ENCODE measurements at places on chromosomes 16 and 17.

- peak; percentile 8 for DNase-seq
Measured at GRCh38 chr17:37643869-37644268, 623 bp upstream of the DDX52 start.

GRCh38 chr16:85674828-85675227 is 13.9 kb downstream of the GINS2 start:
- DNase-seq, result no peak

GRCh38 chr16:57680842-57681375 is 12.8 kb downstream of the ADGRG3 start:
- DNase-seq, result no peak

DNA sequence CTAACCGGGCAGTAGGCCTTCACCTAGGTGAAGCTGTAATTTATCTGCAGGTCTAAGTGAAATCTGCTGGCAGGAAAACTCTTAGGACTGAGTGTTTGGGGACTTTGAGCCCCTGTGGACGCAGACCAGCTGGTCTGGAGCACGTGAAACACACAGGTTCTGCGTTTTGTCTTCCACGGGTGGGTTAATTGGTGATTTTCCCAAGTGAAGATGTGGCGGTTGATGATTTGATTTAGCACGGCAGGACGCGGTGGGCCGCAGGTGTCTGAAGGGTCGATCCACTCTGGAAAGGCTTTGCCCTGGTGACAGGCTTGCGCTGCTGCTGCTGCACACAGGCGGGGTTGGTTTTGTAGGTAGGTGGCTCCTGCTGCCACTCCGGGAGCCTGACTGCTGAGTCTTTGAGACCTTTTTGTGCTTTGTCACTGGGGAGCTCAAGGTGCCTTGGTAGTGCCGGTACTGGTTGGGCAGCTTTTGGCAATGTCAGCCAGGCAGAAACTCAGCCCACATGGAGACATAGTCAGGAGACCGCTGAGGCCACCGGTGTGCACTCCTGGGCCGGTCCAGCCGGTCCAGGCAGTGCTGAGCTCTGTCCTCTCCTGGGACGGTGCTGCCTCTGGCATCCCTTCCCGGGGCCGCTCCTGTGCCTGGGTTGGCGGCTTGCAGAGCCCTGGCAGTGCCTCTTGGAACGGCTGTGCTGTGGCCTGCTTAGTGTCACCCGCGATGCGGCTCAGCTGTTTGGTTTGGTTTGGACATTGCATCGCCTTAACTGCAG is 2.3 kb downstream of the BAIAP2 start:
- no peak for DNase-seq

- no peak for DNase-seq
Measured at GRCh38 chr17:43213545-43213944, 1.9 kb downstream of the TMEM106A start.

- DNase-seq, result no peak
Measured at GRCh38 chr17:74860872-74861661, 1.4 kb upstream of the GRIN2C start.

- peak; percentile 44 for DNase-seq
Measured at GRCh38 chr17:41907633-41908539, 10.9 kb downstream of the ACLY start.

- no peak for DNase-seq
Measured at GRCh38 chr16:89150981-89151380, 20.6 kb upstream of the CDH15 start.

DNA sequence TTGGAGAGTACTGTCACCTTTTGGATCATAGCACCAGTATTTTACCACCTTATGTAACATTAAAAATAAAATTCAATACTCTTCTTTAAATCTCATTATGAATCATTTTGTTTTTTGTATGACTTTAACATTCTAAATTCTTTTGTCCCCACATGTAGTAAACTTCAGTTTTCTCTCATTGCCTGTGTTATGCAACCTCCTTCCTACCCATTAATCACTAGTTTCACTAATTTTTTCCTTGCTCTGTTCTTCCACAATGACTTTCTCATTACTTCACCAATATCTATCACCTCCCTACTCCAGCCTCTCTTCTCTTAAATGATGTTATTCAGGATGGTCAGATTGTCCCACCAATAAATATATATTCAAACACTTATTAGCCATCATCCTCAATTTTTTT is 68.7 kb downstream of the TTC19 start:
- DNase-seq, result peak; percentile 5

- peak; percentile 99 for DNase-seq
Measured at GRCh38 chr17:31596382-31597323, 205.2 kb downstream of the RAB11FIP4 start.

DNA sequence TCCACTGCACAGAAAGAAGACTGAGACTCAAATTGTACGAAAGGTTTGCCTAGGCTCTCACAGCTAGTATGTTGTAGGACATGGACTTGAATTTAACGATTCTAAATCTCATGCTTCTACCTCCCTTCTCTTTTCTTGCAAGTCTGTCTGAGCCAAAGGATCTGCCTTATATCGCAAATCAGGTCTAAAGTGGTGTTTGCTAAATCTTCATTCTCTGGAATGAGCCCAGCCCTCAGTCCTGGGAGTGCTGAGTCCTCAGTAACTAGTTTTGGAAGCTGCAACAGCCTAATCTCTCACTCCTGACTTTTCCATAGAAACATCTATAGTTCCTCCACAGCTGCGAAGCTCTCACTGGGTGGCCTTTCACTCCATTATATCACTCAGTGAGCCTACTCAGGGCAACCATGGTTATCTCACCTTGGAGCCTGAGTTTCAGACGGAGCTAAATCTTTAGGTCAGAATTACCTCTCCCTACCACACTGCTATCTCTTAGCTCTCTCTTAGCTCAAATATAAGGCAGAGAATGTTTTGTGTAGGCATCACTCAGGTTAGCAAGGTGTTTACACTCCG is 575.5 kb upstream of the C16orf82 start:
- no peak for DNase-seq

DNA sequence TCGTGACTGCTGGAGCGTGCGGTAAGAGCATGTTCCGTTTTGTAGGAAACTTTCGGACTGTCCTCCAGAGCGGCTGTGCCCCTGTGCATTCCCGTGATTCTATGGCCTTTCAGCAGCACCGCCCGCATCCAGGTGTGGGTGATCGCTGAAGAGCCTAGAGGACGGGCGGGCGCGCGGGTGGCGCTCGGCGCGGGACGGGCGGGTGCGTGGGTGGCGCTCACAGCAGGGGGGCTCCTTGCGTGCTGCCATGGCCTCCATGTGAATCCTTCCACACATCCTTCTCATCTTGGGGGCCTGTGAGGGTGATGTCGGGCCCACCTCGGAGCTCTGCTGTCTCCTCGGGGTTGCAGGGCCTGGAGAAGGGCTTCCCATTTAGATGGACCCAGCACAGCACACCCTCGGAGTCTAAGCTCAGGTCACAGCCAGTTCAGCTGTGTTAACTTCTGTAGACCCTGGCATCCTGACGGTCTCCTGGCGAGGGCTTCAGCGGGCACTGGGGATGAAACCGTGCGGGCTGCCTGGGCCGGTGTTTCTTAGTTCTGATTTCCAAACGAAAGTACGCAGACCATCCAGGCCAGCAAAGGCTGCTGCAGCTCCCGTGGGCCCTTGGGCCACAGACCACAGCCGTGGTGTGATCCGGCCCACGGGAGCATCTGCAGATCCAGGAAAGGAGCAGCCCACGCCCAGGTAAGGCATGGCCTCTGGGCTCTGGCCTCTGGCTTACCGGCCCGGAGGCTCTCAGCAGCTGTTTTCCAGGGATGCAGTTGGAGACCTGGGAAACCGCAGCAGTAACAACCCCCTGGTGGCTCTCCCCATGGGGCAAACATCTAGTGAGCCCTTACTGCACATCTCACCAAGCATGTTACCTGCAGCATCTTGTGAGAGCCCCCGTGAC is 339.4 kb downstream of the FOXL1 start:
- no peak for DNase-seq

DNA sequence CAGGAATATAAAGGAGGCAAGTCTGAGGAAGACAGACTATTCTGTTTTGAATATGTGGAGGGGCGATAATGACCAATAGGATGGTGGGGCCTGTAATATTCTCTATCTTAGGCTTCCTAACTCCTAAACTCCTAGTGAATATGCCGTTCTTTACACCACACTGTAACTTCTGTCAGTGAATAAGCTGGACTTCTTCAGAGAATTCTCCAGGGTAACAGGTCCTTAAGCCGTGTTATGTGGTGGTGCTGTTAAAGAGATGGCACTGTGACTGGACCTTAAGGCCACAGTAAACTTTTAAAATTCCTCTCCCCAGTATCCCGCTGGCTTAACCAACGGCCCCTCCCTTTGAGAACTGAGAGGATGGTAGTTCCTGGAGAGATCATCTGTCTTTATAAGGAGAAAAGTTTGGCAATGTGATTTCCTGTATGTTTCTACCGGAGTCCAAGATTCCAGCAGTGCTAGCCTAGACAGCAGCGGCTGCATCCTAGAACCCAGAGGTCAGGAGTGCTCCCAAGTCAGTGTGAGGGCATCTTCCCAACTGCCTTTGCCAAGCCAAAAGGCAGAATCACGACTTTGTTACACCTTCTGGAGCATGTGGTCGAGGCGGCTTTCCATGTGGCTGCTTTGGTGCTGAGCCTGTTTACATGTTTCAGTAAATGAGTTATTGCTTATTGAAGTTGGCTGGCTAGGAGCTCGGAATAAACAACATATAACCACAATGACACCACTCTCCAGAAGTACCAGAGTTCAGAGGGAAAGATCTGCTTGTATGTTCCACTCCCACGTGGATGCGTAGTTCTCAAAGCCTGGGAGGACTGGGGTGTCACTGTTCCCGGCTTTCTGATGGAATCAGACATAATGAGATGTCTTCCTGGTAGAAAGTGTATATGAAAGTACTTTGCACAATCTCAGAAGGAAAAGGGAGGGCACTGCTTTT is 41.0 kb downstream of the TUBD1 start:
- peak; percentile 97 for DNase-seq

DNA sequence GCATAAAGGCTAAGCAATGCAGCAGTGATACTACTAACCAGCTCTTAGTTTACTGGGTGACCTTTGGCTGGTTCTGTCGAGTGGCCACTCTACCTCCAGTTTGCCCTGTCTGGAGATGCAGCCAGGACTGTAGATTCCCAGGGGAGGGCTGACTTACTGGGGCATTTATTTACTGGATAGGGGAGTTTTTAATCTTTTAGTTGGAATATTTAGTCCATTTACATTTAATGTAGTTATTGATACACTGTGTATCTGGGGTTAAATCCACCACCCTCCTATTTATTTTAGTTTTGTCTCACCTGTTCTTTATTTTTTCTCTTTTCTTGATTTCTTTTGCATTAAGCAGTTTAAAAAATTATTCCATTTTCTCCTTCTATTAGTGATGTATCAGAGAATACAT is 112.9 kb downstream of the RPTOR start:
- DNase-seq, result no peak

- no peak for DNase-seq
Measured at GRCh38 chr17:37698911-37699255, 46.0 kb downstream of the HNF1B start.

GRCh38 chr16:55499951-55500529 is 8.8 kb upstream of the LPCAT2 start:
- DNase-seq, result peak; percentile 100

DNA sequence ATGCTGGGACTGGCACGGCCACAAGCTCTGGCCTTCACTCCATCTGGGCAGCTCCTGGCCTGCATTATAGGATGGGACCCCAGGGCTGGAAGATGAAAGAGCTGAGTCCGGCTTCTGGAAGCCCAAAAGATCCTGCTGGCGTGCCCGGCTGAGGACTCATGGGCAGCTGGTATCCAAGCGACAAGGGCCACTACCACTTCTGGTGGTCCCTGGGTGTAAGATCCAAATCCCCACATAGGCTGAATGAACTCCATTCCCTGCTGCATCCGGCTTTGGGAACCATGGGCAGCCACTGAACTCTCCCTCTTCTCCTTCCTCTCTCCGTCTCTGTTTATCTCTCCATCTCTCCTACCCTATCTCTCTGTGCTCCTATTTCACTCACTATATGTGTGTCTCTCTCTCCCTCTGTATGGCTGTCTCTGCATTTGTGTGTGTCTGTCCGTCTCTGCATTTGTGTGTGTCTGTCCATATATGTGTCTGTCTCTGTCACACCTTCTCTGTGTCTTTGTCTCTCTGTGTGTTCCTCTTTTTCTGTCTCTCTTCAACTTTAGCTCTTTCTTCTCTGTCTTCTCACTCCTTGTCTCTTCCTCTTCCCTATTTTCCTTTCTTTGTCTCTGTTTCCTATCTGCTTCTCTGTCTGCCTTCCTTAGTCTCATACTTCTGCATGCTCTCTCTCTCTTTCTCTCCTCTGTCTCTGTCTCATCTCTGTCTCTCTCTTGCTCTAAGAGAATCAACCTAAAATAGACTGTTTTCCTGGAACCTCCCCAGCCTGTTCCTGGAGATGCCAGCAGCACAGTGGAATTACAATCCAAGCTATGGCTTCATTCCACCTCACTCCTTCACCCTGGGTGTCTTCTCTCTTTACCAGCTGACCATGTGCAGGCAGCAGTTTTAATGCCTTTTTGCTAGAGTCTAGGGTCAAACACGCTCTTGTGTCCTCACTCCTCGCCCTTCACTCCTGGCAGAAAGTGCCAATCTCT is 60.4 kb upstream of the IRX6 start:
- no peak for DNase-seq

DNA sequence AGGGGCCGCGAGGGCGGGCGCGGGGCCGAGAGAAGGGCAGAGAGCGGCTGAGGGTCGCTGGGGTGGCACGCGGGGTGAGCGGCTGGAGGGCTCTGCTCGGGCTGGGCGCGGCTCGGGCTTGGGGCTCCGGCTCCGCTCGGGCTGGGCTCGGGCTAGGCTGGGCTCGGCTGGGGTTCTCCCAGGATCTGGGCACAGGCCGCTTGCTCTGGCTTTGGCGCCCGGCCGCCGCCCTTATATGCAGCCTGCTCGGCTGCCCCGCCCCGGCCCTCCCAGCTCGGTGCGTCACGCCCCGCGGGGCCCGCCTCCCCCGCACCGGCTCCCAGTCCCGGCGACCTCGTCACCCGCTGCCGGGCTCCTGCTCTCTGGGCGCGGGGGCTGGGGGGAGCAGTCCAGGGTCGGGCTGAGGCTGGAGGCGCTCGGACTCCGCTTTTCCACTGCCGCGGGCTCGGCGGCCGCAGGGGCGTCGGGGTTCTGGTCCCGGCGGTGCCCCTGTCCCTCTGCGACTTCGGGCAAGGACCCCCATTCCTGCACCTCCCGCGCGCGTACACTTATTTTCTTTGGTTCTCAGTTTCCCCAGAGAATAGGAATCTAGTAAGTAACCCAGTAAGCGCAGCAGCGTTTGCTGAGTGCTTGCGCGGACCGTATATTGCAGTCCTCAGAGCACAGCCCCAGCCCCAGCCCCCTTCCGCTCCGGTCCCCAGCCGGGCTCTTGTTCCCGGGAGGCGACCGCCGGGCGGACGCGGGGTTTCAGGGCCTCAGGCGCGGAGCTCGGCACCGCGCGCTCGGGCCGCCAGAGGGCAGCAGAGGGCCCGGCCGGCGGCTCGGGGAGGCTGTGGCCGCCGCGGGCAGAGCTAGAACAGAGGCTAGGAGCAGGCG is at the start of gene RASD1:
RASD1 (minus strand) TSS at position 207 of the 876 bp plus-strand sequence. CDS start 214 bp downstream, outside the sequence.
- peak; percentile 87 for DNase-seq

DNA sequence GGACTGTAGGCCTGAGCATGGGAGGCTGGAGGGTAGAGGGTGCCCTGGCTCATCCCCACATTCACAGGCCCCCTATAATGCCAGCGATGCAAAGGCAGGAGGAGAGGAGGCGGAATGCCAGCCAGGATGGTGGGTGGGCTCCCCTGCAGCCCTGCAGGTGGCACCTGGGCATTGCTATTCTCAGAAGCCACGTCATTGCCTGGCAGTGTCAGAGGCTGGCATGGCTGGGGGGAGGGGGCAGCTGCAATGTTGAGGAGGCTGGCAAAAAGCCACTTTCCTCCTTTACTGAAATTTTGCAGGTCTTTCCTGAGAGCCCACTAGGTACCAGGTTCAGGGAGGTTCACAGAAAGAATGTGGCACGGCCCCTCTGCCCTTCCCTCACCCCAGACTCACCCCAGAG is 36.2 kb downstream of the RAB11FIP4 start:
- no peak for DNase-seq

- DNase-seq, result peak; percentile 84
Measured at GRCh38 chr16:77834635-77835540, 46.5 kb downstream of the VAT1L start.
